ENCODE measurements at places on chromosomes 7 and 10.
A peak's percentile ranks its signal among the peaks of the same experiment; 100 is the strongest.

DNA sequence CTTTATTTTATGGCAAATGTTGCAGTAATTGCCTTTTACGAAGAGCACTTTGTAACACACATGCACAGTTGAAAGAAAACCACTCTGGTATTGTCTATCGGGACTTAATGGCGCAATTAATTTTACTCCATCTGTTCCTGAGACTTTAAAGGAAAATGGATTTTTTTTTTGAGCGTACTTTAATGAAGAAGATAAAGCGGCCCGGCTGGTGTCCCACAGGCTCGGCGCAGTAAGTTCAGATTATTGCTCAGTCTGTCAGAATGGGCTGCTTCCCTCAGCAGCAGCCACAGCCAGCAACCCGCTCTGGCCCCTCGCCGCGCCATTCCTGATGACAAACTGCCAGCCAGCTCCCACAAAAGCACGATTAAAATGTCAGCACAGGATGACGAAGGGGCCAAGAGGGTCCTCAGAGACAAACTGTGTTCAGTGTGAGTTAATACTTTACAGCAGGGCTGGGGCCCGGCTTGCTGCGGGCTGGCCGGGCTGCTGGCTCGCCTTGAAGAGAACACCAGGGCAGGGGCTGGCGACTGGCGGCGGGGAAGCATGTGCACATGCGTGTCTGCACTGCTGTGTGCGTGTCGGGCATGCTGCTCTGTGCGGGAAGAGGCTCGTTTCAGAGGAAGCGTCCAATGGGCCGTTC, 501.0 kb upstream of the GALNT17 start:
- DNase-seq = no peak

DNA sequence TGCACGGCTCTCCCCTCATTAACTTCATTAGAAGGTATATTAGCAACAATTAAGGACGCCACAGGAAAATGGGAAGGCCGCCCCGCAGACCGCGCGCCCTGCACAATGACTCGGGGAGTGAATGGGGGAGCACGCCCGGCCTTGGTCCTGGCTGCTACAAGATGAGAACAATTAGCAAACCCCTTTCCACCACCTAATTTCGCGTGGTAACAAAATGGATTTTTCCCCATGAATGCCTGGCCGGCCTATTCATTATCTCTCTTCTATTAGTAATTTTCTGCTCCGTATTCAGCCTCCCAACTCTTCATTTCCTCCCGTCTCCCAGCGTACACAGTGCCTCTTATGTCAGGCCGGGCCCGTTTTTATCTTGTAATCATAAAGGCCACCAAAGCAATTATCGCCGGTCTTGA, 346.9 kb downstream of the DNAJB6 start:
- DNase-seq = no peak

GRCh38 chr7:99992330-99993038, 16.7 kb upstream of the AZGP1 start:
- DNase-seq = no peak

GRCh38 chr7:155839461-155839860, 27.2 kb upstream of the SHH start:
- no peak for DNase-seq

GRCh38 chr7:99461221-99461620, 4.7 kb downstream of the ATP5MF start:
- DNase-seq = no peak

- no peak for DNase-seq
These were observed 69.5 kb downstream of the LMBR1 start for GRCh38 chr7:156823435-156823834.

- no peak for DNase-seq
These were observed 33.4 kb downstream of the PDGFA start for GRCh38 chr7:486216-486743.

DNA sequence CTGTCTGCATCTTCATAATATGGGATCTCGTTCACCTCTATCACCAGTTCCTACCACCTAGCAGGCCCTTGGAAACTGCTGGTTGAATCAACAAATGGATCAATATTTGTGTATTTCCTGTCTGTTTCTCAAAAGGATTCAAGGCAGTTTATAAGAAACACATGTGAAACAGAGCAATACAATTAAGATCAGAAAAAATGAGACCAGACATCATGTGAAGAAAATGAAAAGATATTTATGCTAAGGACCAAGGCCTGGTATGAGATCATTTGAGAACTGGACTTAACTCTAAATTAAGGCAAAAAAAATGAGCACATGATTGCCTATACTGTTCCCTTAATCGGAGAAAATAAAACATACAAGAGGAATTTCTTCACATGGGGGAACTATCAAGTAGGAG, 589.0 kb downstream of the SUGCT start:
- DNase-seq = no peak

DNA sequence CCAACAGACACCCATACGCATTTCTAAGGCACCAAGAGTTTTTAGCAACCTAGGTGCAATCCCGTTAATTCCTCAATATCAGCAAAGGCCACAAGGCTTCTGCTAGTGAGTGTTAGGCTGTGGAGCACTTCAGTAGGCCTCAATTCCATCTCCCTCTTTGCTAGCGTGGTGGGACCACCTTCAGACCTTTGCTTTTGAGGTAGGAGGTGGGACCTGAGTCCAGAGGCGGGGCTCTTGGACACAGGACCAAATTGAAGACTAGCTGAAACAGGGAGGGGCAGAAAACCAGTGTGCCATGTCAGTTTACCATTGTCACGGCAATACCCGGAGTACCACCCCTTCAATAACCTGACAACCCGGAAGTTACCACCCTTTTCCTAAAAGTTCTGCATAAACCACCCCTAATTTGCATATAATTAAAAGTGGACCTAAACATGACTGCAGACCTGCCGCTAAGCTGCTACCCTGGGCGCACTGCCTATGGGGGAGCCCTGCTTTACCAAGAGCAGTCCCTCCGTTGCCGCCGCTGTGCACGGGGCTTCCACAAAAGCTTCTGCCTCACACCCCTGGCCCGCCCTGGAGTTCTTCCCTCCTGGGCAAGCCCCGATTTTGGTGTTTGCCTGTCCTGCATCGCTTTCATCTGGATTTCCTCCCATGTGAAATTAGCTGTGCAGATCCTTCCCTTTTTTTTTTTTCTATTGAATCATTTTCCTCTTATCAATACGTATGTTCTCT, 41.1 kb upstream of the EN2 start:
- DNase-seq = no peak

DNA sequence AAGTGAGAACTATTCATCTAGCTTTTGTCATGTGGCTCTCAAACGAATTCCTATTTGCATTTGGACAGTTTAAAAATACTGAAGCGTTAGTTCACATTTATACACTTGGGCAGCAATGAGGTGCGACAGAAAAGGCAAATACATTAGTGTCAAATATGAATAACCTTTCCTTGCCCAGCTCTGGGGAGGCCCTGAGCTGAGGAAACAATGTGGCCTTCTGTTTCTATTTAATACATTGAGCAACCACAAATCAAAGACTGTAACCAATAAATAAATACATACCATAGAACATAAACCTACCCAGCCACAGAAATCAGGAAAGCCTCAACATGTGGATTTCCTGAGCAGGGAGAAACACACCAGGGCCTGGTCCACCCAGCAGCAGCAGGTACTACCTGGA, 585.2 kb downstream of the PARD3 start:
- no peak for DNase-seq

- no peak for DNase-seq
These were observed 20.5 kb downstream of the MMRN2 start for GRCh38 chr10:86936661-86937501.

- DNase-seq = no peak
These were observed 9.7 kb upstream of the ANKRD7 start for GRCh38 chr7:118214833-118215182.

GRCh38 chr10:89861584-89862301, 160.4 kb downstream of the KIF20B start:
- peak; percentile 38 for DNase-seq

DNA sequence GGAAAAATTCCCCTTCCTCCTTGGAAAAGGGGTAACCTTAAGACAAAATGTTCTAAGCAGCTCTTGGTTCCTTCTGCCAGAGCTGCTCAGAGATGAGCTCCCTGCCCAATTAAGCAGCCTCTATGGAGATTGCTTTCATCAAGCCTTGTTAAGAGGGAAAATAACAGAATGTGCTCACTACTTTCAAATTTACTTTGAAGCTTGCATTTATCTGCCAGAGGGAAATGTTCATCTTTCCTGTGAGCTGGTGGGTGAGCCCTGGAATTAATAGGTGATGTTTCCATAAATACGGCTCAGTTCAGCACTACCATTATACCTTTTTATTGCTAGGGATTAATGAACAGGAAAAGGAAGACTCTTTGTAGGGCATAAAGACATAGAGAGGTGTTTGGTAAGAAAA, 549.0 kb downstream of the REEP3 start:
- no peak for DNase-seq

GRCh38 chr7:35828817-35829216, 28.0 kb downstream of the SEPTIN7 start:
- DNase-seq = no peak

- no peak for DNase-seq
These were observed 793.1 kb upstream of the AUTS2 start for GRCh38 chr7:68805159-68805558.

- no peak for DNase-seq
These were observed 851.3 kb upstream of the POM121L12 start for GRCh38 chr7:52184006-52184703.

GRCh38 chr7:122748195-122748594, 45.5 kb upstream of the RNF148 start:
- DNase-seq = no peak

DNA sequence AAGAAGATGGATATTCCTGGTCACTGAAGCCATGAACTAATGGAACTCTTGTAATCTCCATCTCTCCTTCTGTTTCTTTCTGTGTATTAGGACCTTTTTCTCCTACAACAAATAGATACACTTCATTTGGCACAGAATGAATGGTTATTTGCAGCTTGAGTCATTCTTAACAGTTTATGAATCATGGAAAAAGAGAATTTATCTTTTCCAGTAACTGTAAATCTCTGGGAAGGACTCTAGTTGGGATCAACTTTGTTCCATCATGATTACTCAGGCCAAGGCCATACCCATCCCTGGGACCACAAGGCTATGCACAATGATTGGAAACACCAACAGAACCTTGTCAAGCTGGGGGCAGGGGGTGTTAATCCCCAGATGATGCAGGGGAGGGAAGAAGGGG, 36.1 kb upstream of the MDFIC start:
- no peak for DNase-seq

GRCh38 chr10:75695994-75696393, 264.6 kb downstream of the LRMDA start:
- no peak for DNase-seq

GRCh38 chr10:77448226-77448625, 189.4 kb downstream of the KCNMA1 start:
- DNase-seq = no peak

DNA sequence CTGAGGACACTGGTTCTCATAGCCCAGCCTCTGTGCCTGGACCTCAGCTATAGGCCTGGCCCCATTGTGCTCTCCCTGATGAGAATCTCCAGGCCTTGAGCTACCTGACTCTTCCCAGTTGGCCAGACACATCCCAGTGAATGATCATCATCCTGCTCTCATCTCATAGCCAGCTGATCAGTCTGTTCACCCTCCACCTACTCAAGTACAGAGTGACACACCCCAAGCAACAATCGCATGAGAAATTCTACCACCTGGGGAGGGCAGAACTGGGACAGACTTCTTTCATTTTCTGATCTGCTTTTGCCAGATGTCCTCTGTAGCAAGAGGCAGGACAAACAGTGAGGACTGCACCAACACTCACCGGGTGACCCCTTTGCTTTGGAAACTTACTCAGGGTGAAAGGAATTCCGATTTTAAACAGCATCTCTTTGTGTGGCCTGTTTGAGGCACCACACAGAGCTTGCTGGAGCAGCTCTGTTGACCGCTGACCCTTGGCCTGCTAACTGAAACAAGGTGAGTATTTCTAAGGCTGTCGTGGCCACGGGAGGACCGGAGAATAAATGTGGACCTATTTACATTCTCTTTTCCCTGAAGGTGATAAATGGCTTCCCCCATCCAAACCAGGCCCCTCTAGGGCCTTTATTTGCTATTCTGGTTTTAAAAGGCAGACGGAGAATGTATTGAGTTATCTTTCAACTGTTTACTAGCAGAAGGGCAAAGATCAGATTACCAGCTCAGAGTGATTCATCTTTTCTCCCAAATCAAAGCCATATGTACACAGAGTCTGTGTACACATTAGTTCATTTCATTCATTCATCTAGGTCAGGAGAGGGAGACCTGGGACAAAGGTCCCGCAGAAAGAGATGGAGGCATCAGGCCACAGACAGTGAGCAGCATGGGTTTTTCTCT, 181.4 kb upstream of the TNS3 start:
- DNase-seq = peak; percentile 76

DNA sequence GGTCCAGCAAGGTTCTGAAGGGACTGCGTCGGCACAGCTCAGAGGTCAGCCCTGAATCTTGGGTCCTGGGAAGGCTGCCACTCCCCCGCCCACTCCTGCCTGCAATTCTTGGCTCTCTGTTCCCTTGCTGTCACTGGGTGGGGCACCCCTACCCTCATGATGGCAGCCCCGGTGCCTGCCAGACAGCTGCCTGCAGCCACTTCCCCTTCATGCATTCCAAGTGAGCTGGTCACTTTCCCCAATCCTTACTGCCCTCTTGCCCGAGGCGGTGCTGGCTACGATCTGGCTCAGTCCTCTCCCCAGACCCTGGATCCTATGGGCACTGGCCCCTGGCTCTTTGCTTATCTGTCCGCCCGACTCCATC, 14.2 kb downstream of the MYL10 start:
- DNase-seq = peak; percentile 60

GRCh38 chr10:112904000-112904399, 46.0 kb upstream of the TCF7L2 start:
- no peak for DNase-seq

DNA sequence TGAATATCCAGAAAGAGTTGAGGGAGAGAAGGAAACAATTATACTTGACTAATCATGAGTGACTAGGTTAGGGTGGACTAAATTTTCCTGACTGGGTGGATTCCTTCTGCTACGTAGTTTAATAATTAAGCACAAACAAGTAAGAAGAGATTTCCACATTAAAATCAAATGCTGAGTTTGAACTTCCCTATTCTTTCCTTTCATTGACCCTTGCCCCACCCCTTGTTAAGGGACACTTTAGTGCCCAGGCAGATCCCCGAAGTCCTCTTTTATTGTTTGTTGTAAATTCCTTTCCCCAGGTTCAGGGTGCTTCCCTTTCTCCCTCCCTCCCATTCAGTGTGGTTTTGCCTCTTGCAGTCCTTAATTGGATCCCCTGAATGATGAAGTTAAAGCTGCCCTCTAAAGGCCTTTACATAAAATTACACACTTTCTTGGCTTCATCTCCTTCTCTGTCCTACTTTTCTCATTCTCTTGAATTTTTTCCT, 8.8 kb upstream of the SPAM1 start:
- peak; percentile 8 for DNase-seq

DNA sequence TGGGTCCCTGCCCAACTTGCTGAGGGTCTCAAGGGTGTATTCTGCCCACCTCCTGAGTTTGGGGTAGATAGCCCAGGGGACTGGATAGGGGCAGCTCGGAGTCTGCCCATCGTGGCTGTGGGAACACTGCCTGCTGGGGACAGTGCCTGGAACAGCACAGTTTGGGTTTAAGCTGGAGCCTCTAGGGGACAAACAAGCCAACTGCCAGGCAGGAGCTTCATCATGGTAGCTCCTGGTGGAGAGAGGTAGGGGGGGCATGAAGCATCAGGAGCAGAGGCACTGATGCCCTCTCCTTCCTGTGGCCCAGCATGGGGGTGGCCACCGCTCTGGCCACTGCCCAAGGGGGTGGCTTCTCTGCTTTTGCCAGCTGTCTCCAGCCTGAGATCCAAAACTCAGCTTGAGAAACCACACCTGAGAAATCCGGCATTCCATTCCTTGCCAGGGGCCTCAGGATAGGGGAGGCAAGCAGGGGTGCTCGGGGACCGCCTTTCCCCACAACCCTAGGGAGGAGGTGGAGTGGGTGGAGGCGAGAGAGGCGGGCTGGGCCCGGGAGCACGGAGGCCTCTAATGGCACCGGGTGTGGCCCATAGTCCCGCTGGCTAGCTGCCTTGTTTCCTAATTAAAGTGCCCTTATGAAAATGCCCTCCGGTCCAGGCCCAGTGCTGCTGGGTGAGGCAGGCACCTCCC, 47.6 kb downstream of the UNC5B start:
- peak; percentile 58 for DNase-seq
